ENCODE measurements at places on chromosomes 16 and 17.

GRCh38 chr17:58808609-58809563, 53.2 kb downstream of the PPM1E start:
- DNase-seq = no peak
- H3K36me3 ChIP-seq = no peaks in the 10 kb centered on the region
- no peak overlapping the region for H3K4me3 ChIP-seq
- H3K4me1 ChIP-seq = no peaks in the 10 kb centered on the region
- H3K27ac ChIP-seq = no peak overlapping the region
- H3K27me3 ChIP-seq = no peaks in the 10 kb centered on the region

- H3K27me3 ChIP-seq = no peaks in the 10 kb centered on the region
- H3K4me3 ChIP-seq = no peak overlapping the region
These were observed 15.2 kb downstream of the CNGB1 start for GRCh38 chr16:57955572-57956188.

GRCh38 chr17:12077773-12078172, 57.1 kb downstream of the MAP2K4 start:
- H3K4me1 ChIP-seq = peaks cover 6% of the 10 kb centered on the region
- no peak overlapping the region for H3K4me3 ChIP-seq
- H3K27me3 ChIP-seq = no peaks in the 10 kb centered on the region
- no peak overlapping the region for H3K27ac ChIP-seq
- peaks cover 2% of the 10 kb centered on the region for H3K36me3 ChIP-seq

- H3K27me3 ChIP-seq = no peaks in the 10 kb centered on the region
- DNase-seq = no peak
- peaks cover 42% of the 10 kb centered on the region for H3K36me3 ChIP-seq
- H3K27ac ChIP-seq = no peak overlapping the region
- H3K4me1 ChIP-seq = peaks cover 7% of the 10 kb centered on the region
These were observed 1.8 kb downstream of the NOXO1 start for GRCh38 chr16:1979271-1980029.

DNA sequence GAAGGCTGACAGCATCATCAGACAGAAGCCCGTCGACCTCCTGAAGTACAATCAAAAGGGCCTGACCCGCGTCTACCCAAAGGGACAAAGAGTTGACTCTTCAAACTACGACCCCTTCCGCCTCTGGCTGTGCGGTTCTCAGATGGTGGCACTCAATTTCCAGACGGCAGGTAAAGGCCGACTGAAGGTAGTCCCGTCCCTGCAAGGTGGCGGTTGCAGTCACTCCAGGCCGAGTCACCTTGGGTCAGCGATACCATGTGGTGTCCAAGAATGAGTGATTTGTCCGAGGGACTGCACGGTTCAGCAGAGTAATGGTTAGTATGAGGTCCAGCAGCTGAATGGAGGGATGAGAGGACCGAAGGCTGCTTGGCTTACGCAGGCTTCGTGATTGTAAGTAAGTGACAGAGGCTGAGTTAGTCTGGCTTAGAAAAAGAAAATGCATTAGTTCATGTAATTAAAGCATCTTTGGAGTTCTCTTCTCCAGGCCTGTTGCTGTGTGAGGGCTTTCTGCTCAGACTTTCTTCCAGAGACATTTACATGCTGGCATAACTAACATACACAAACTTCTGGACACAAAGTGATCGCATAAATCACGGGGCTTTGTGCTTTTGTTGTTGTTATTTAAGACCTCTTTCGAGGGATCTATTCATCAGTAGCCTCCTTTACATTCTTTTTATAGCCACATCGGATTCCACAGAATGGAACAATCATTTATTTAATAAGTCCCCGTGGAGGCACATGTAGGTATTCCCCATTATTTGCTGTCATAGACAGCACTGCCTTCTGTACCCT, 74.9 kb downstream of the SDR42E1 start:
- H3K36me3 ChIP-seq = no peaks in the 10 kb centered on the region
- H3K4me1 ChIP-seq = no peaks in the 10 kb centered on the region
- H3K4me3 ChIP-seq = no peak overlapping the region
- no peak for DNase-seq
- H3K27ac ChIP-seq = no peak overlapping the region
- no peaks in the 10 kb centered on the region for H3K27me3 ChIP-seq

GRCh38 chr17:77118251-77118928, 22.4 kb upstream of the SEC14L1 start:
- H3K27me3 ChIP-seq = no peaks in the 10 kb centered on the region
- no peak for DNase-seq
- no peak overlapping the region for H3K4me3 ChIP-seq
- H3K4me1 ChIP-seq = peaks cover 34% of the 10 kb centered on the region

DNA sequence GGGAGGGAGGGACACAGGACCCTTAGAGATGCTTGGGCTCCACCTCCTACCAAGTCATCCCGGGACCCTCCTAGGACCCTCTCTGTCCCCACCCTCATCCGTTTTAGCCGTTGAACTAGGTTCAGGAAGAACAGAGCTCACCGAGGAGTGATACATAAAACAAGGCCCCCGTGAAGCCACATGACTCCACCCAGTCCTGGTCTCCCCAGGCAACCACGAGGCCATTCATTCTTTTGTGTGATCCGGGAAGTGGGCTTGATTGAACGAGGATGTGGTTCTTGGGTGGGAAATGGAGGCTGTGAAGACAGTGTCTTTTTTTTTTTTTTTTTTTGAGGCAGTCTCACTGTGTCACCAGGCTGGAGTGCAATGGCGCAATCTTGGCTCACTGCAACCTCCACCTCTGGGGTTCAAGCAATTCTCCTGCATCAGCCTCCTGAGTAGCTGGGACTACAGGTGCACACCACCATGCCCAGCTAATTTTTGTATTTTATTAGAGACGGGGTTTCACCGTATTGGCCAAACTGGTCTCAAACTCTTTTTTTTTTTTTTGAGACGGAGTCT, 14.8 kb downstream of the TRARG1 start:
- H3K27ac ChIP-seq = no peak overlapping the region
- no peak for DNase-seq
- no peaks in the 10 kb centered on the region for H3K4me1 ChIP-seq

Data from thoracic aorta (tissue), 2 donors.